Stimulated activated CD4-positive, alpha-beta T cell treated with anti-CD3 and anti-CD28 coated beads, Interleukin-15, amount 100 ng/mL, for 1 hour (primary cell): ENCODE measurements at places on chromosomes 1 and 21.

- DNase-seq = no peak
Observed at GRCh38 chr21:46179708-46180078, 4.6 kb downstream of the SPATC1L start.

DNA sequence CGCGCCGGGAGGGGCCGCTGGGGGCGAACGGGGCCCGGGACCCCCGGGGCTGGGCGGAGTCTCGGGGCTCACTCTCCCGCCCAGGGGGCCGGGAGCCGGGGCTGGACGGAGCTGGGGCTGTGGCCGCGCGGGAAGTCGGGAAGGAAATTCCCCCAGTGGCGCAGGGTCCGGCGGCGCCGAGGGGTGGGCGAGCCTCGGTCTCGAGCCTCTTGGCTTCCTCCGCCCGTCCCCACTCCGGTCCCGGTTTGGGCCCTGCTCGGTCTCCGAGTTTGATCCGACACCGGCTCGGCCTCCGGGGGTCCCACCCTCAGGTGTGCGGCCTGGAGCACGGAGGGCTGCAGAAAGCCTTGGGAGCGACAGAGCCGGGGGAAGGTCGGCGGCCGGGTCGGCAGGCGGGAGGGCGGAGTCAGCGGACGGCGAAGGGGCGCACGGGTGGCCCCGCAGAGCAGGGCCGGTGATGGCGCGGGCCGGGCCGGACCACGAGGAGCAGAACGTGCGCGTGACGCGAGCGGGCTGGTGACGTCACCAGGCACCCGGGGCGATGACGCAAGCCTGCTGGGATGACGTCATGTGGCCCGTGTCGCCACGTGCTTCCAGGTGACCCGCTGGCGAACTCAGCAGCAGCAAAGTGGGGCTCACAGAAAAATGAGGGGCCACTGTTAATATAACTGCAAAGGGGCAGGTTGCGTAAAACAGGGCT, 610 bp upstream of the HES4 start:
- DNase-seq = no peak

DNA sequence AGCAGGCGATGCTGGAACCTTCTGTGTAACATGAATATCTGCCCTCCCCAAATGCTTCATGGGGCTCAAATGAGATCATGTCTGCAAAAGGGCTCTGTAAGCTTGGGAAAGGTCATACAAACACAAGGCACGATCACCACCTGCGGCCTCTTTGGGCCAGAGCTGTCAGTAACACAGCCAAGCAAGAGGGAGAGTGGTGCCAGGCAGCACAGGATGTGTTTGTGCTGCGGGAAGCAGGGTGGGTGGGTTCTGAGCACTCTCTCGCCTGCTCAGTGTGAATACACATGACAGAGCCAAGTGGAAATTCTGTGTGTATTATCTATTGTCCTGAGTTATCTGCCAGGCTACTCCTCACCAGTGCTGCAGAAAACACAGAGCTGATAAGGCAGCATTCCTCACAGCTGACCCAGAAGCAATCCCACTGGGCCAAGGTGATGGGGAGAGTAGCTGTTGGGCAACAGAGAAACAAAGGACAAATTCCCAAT, 101.2 kb downstream of the LAMC2 start:
- DNase-seq = no peak

DNA sequence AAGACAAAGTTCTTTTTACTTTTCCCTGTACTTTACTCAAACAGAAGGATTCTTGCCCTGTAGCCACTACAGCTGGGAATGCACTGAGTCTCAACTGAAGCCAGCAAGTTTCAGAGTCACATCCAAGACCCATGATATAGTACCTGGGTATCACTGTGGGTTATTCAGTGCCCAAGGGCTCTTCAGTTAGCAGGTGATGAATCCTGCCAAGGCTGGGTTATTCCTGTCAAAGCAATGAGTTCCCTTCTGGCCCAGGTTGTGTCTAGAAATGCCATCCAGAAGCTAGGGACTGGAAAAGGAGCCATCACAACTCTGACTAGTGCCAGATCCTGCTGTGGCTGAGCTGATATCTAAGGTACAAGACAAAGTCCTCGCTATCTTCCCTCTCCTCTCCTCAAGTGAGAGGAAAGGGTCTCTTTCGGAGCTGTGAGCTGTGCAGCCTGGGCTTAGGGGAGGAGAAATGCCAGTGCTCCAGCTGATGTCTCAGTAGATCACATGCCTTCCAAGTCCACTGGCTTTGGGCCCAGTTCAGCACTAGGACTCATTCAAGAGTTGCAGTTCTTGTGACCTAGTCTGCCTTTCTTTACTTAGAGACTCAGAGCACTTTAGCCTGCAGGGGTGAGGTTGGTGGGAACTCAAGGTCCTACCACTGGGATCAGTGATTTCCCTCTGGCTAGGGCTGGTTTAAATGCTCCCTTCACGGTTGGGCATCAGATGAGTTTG, 369.4 kb downstream of the TBX15 start:
- DNase-seq = no peak

DNA sequence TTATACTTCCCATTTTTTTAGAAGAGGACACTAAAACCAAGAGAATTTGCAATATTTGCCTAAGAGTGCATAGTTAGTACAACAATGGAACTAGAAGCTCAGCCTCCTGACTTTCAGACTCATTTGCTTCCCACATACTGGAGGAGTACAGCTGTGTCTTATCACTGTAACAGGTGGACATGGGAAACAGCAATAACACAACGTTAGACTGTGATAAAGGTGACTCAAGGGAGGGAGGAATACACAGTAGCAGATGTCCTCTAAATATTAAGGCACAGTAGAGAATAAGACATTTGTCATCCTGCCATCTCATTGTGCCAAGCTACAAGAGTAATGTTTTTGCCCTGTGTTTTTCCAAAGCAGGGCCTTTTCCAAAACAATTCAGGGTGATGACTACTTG, 55.4 kb upstream of the JAK1 start:
- no peak for DNase-seq

GRCh38 chr1:207088701-207089626, at the start of gene C4BPB:
Gene C4BPB, plus strand, starts transcription at chr1:207088860. Its CDS starts 672 bp downstream, at chr1:207089532.
- DNase-seq = no peak

- DNase-seq = no peak
Observed at GRCh38 chr1:179818743-179819173, 58.8 kb downstream of the TOR1AIP2 start.
